ENCODE measurements at places on chromosomes 11 and 22.

GRCh38 chr22:38214302-38215056, 12.7 kb downstream of the MAFF start:
- no peak for DNase-seq

DNA sequence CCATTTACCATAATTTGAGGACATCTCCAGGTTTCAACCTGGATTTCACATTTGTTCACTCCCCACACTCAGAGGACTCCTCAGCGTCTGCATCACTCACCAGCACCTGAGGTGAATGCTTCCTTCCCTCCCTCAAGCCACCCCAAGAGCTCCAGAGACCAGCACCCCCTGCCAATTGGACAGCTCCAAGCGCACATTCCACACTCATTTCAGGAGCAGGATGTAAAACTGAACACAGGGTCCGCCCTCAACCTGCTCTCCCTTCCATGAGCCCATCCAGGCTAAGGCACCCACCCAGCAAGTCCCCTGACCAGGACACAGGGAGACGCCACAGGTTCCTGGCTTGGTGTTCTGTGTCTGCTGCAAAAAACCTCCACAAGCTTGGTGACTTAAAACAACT, 3.9 kb downstream of the SCGB1D1 start:
- no peak for DNase-seq

DNA sequence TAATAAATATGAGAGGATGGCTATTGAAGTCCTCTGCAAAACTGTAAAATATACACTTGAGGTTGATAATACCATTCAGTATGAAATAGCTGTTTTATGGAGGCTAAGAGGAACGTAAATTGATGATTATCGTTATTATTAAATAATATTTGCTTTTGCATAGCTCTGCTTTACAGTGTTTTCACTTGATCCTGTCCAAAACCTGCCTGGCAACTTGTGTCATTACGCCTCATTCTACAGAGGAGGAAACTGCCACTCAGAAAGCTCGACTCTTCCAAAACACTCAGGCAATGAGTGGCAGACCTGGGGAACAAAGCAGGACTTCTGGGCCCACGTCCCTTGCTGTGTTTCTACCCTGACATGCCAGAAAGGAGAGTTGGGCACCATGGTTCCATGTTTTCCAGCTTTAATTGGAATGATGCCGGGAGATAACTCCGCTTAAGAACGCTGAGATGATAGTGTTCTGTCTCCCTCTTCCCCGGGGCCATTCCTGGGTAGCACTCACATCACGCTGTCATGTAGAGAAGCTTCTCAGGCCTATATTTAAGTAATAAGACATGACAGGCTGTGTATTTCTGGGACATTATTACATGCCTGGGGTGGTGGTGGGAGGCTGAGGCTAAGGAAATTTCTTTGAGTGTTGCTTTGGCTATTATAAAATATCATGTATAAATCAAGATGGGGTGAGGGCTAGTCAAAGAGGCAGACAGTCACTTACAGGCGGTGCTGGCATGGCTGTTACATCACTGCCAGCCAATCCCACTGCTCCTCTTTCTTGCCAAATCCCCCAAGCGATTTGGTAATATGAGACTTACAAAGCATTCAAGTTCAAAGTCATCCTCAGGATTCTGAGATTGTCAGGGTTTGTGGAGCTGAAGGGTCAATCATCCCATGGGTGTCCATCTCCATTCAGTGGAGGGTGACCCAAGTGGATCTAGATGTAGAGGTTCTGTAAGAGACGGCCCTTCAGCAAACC, 501.7 kb downstream of the INSC start:
- no peak for DNase-seq

GRCh38 chr11:61617515-61617914, 36.6 kb upstream of the SYT7 start:
- peak; percentile 73 for DNase-seq
